CD4-positive, CD25-positive, alpha-beta regulatory T cell (primary cell): ENCODE measurements at places on chromosomes 2 and 18. TPM values are rescaled to one million over a fixed set of nuclear protein-coding genes. Genes with fewer than 3 reads are reported as not detected.

Gene RUFY4
- total RNA-seq: 2.1 TPM

- no peak for DNase-seq
These were observed 1.5 kb upstream of the CERKL start for GRCh38 chr2:181658444-181658843.

- DNase-seq: peak; percentile 69
These were observed 3.4 kb upstream of the HS6ST1 start for GRCh38 chr2:128321784-128322714.

DNA sequence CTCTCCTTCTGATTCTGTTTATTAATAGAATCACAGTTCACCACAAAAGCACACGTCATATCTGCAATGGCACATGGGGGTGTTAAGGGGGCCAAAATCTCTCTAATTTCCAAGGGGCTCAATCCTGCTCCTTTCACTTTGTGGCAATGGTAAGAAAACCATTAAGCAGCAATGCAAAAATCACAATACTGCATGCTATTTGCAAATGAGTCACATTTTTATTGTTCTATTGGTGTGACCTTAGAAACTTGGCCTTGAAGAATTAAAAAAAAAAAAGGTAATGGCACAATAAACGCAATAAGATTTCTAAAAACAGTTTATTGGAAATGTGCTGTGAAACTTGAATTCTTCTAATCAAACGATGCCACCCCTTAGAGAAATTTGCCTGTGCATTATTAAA is 251.5 kb downstream of the ZNF521 start:
- no peak for DNase-seq

GRCh38 chr18:59631583-59632181 is 65.5 kb downstream of the CCBE1 start:
- no peak for DNase-seq

GRCh38 chr18:74310411-74310810 is 5.2 kb upstream of the C18orf63 start:
- peak; percentile 35 for DNase-seq

Gene ZSWIM2
- not detected for total RNA-seq

- no peak for DNase-seq
These were observed 18.6 kb upstream of the REG3A start for GRCh38 chr2:79178076-79178674.

Gene VIT
- total RNA-seq: not detected

DNA sequence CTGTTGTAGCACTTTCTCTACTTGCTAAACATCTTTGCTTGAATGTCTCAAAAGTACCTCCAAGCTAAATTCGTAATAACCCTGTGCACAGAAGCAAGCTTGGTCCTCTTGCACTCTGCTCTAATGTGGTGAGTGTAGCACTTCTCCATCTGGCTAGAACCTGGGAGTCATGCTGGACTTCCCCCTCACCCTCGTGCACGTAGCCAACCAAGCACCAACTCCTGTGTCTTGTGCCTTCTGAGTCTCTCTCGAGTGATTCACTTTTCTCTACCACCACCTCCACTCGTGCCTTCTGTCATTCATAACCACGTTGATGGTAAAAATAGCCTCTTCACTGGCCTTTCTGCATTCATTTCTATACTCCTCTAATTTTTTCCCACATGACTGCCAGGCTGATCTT is 91.9 kb upstream of the KCNE4 start:
- DNase-seq: no peak

Gene SP140
- 100 TPM for total RNA-seq

Gene PLCL1
- 37.8 TPM for total RNA-seq

Gene CAD
- total RNA-seq: 27.4 TPM

GRCh38 chr18:22705328-22705727 is 227.8 kb upstream of the RBBP8 start:
- no peak for DNase-seq

DNA sequence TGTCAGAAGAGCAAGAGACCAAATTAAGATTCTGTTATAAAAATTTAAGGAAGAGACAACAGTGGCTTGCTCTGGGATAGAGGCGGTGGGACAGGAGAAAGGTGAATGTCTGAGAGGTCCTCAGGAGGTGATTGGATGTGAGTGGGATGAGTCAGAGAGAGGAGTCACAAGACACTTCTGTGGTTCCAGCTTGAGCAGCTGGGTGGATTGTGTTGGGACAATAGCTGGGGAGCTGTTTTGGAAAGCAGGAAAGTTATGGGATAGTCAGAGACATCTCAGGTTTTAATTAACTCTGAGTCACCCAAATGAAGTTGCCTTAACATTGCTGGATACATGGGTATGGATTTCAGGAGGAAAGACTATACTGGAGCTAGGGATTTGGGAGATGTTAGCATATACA is 218.0 kb upstream of the TRIB2 start:
- DNase-seq: no peak

DNA sequence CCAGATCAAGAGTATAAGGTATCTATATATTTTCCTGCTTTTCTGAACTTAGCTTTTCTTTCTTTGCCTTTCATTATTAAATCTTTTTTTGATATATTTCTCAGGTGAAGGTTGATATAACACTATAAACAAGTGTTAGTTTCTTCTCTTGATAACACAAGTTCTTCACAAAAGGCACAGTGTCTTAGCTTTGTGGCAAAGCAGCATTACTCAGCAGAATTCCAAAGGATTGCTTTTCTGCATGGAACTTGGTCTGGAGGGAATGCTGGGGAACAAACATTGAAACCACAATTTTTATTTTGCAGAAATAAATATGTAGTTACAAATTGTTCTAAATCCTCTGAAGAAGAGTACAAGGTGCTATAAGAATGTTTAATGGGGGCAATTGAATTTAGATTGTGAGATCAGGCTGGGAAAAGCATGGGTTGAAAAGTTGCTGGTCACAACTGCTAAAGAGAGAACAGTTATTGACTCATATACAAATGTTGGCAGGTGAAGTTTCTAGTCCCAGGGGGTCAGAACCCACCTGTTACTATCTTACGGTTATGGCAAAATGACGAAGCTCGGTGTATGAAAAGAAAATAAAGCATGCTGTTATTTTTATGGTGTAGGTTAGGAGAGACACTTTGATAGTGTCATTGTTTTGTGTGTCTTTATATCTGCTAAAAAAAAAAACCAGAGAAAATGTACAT is 68.2 kb downstream of the UBR3 start:
- DNase-seq: no peak

DNA sequence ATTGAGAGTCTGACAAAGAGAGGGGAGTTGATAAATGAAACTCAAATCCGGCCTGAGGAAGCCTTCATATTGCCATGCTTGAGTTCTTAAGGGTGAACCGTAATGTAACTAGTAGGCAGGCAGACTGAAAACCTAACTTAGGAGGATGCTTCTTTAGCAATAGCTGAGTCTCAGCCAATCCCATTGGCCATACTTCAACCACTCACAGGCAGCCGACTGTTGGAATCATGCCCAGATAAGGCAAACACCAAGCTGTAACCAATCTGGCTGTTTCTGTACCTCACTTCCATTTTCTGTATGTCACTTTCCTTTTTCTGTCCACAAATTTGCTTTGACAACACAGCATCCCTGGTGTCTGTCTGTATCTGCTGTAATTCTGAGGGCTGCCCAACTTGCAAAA is 39.5 kb downstream of the TPRKB start:
- no peak for DNase-seq
